Esophagus squamous epithelium (tissue), 5 donors: ENCODE measurements at places on chromosomes 12 and 14.

DNA sequence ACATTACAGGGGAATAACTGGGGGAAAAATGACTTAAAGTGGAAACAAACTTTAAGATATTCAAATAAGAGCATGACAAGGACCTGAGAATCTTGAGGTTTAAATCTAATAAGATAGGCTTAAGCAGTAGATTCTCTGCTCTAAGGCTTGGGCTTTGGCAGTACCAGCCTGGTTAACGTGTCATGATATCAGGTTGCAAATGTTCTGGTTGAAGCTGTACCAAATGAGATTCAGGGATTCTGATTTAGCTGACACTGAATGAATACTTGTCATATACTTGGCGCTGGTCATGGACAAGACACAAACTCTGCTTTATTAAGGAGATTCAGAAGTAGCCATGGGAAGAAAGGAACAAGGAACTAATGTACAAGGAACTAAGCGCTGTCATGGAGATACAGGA lies 6.1 kb downstream of the TCP11L2 start:
- DNase-seq: no peak

DNA sequence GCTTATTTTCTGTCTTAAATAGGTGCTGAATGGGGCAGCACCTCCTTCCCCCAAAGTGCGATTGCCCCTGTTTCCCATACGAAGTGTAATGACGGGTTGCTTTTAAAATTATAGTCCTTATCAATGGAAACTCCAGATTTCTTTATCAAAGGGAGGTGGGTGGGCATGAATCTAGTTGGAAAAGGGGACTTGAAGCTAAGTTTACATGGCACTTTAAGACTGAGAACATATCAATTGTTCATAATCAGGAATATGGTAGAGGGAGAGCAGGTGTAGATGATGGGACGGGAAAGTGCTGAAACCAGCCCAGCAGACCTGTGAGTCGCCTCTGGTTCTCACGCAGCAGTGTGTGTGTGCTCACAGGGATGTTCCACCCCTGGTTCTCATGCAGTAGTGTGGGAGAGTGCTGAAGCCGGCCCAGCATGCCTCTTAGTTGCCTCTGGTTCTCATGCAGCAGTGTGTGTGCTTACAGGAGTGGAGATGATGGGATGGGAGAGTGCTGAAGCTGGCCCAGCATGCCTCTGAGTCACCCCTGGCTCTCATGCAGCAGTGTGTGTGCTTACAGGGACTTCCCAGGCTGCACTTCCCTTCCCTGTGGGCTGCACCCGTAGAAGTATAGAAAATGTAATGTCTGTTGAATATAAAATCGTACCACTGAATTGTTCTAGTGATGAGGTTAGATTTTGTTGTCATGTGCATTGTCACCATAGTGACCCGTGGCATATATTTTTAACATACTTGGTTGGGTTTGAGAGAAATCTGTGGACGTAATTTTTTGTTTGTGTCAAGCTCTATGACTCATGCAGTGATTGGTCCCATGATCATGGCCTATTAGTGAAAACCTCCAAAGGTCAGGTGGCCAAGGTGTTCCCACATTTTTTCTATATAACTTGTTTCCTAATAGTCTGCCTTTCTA lies 51.6 kb downstream of the GPATCH2L start:
- no peak for DNase-seq

DNA sequence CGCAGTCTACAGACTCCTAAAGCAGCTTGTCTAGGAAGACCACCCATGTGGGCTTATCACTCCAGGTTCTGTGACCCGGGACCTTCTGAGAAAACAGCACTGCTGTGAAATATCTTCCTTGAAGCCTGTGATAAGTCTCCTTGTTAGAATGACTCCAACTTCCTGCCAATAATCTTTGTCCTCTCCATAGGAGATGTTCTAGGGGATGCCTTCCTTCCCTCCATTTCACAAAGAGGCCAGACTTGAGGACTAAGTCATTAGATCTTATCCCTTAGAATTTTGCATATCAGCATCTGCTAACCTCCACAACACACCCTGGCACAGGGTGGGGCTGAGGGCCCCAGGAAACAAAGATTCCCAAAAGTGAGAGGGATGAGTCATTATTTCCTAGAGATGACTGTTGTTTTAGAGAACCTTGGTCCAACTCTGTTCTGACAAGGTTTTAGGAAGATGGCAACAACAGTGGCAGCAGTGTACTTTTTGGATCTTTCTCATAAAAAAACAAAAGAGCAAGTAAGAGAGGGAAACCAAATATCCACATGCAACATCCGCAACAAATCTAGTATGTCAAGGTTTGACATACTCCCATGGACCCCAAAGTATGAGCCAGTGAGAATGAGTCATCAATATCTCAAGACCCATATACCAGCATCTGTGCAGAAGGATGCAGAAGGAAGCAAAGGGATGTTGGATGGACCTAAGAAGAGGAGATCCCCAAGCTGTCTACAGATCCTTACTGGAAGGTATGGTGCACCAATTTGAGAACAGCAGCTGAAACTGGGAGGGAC lies 6.0 kb downstream of the LTB4R start:
- DNase-seq: no peak

GRCh38 chr12:112812600-112813406 lies 21.3 kb downstream of the RPH3A start:
- DNase-seq: no peak

DNA sequence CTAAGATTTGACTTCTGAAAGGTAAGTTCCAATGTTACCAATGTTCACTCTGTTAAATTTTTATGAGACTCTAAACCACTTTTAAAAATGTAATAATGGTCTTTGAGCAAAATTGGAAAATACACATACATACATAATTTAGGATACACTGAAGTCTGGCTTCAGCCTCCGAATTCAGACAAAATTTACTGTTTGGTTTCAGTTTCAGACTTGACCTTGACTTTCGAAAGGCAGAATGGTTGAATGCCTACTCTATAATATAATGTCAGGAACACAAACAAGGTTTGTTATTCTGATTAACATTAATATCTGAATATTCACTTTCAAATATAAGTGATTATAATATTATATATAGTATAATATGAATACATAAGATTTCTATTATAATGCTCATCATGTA lies 74.1 kb upstream of the KRAS start:
- no peak for DNase-seq

DNA sequence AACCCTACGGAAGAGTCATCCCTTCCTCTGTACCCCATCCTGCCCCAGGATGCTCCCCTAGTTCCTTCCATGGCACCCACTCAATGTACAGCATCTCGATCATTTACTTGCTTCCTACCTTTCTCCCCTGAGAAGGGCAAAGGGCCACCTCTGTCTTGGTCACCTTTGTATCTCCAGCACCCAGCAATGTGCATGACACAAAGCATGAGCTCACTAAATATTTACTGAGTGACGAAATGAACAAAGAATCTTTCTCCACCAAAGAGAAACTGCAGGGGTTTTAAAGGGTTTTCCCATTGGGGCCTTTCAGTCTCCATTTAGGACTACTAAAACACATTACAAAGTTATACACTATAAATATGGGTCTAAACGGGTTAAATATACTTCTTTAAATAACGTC lies 30.6 kb downstream of the ATG14 start:
- DNase-seq: no peak

DNA sequence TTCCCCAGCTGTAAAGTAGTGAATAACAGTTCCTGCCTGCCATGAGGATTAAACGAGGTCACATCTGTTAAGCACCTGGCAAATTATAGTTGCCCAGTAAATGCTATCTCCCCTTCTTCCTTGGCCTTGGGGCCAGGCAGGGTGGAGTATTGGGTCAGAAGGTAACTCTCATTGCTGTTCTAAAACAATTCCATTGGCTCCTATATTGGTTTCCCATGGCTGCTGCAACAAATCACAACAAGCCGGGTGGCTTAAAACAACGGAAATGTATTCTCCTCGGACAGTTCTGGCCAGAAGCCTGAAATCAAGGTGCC lies 31.9 kb downstream of the MMAB start:
- DNase-seq: no peak

- no peak for DNase-seq
Measured at GRCh38 chr12:104733717-104734175, 224.3 kb downstream of the SLC41A2 start.

- DNase-seq: no peak
Measured at GRCh38 chr12:74646831-74647230, 109.2 kb downstream of the ATXN7L3B start.

- no peak for DNase-seq
Measured at GRCh38 chr12:133108150-133108549, 21.9 kb downstream of the ZNF891 start.

- DNase-seq: no peak
Measured at GRCh38 chr12:64680235-64680634, 69.9 kb downstream of the RASSF3 start.

DNA sequence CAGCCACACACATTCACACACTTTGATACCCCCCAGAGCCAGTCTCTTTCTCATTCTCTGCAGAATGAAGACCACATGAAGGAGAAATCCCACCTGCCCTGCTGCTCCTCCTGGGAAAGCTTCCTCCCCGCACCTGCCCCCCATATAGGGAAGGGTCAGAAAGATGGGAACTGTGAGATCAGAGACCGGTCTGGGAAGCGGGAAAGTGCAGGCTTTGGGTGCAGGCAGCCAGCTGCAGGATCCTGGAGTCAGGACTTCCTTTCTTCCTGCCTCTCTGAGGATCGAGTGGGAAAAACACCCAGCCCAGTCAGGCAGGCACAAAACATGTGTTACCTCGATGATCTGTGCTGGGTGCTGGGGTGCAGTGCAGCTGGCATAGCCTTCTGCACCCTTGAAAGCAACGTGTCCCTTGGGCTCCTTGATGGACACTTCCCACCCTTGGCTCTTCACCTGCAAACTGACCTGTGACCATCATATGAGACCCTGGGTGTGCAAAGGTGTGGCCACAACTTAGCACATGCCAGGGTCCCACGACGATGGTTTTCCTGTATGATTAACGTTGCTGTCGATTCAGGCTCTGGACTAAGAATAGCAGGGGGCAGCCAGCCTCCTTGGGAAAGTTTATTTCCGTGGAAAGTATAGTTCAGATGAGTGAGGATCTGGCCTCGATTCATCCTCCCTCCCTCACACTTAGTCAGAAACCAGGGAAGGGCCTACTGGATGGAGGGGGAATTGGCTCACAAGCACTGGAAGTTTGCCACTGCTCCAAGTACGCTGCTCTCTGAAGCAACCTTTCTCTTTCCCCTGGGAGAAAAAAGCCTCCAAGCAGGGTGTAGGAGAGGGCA lies 105.4 kb upstream of the MED13L start:
- no peak for DNase-seq

GRCh38 chr14:44081146-44081545 lies 425.9 kb downstream of the FSCB start:
- DNase-seq: no peak

- no peak for DNase-seq
Measured at GRCh38 chr14:33056213-33056612, 117.5 kb downstream of the NPAS3 start.

DNA sequence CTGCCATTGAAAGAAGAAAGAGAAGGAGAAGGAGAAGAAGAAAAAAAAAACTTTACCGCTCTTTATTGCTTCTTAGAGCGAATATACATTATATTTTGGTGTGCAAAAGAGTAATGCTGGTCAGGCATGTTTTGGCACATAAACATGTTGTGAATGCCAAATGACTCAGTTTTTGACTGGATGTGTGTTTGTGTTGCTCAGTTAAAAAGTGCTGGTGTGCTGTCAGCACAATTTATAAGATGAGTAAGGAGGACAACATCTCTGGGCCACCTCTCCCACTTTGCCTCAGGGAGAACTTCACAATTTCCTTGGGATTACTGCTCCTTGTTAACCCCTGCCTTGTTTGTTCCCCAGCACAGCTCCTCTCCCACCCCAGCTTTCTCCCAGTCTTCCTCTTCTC lies 584.8 kb downstream of the ETNK1 start:
- DNase-seq: no peak

- DNase-seq: no peak
Measured at GRCh38 chr12:52645120-52645761, 6.8 kb downstream of the KRT2 start.

GRCh38 chr12:116201908-116202307 lies 75.6 kb downstream of the MED13L start:
- no peak for DNase-seq

- no peak for DNase-seq
Measured at GRCh38 chr14:95503365-95504134, 12.9 kb downstream of the SYNE3 start.

- DNase-seq: no peak
Measured at GRCh38 chr14:90534091-90534837, 137.4 kb downstream of the CALM1 start.

DNA sequence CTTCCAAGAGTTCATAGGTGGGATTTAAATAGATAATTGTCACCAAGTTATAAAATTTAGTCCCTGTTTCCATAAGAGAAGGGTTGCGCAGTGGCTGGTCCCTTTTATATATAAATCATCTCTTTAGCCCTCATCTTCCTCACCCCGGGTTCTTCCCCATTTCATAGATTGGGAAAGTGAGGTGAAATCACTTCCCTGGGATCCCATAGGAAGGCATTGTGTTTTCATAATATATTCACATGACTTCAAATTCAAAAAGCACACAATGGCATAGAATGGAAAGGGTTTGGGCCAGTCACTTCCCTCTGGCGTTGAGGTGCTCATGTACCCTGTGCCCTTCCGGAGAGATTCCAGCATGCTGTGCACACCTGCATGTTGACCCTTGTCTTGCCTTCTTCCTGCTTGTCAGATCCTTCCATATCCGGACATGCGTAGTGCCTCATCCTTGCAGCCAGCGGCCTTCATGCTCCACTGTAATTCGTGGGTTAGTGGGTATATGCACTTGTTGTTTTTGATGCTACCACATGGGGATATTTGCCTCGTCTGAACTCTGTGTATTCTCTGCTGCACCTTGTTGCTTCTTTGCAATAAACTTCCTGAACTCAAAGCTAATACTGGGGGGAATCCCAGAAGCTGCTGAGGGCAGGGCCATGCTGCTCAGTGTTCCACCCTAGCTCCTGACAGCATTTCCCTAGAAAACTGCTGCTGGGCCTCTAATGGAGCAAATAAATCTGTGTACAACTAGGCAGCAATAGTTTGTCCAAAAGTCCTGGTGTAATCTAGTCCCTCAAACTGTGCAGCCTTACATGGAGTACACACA lies 59.6 kb downstream of the ANAPC7 start:
- no peak for DNase-seq

DNA sequence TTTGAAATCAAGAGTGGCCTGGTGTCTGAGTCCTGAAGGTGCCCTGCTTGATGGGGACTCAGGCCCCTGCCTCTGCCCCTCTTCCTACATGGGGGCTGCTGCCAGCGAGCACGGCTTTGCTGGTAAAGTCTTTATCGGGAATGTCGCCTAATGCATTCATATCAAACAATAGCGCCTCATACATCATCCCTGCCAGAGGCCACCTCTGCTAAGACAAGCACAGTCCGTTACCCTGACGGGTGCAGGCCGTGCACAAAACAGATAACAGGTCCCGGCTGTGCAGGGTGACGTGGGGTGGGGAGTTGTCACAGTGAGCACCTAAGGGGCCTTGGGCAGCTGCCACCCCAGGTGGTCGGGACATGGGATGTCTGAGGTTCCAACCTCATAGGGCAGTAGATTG lies 68.4 kb upstream of the FAM222A start:
- no peak for DNase-seq

GRCh38 chr12:52252728-52253343 lies 19.8 kb downstream of the KRT7 start:
- DNase-seq: no peak

DNA sequence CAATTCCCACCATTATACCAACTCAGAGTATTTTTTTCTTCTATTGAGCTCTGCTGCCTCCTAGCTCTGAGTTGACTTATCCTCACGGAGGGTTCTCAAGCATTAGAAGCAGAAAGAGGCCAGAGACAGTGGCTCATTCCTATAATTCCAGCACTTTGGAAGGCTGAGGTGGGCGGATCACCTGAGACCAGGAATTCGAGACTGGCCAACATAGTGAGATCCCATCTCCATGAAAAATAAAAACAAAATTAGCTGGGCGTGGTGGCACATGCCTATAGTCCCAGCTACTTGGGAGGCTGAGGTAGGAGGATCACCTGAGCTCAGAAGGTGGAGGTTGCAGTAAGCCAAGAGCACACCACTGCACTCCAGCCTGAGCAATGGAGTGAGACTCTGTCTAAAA lies 21.0 kb downstream of the HPD start:
- no peak for DNase-seq
